Hepatic stellate cell (primary cell): ENCODE measurements at places on chromosomes 1 and 21.

DNA sequence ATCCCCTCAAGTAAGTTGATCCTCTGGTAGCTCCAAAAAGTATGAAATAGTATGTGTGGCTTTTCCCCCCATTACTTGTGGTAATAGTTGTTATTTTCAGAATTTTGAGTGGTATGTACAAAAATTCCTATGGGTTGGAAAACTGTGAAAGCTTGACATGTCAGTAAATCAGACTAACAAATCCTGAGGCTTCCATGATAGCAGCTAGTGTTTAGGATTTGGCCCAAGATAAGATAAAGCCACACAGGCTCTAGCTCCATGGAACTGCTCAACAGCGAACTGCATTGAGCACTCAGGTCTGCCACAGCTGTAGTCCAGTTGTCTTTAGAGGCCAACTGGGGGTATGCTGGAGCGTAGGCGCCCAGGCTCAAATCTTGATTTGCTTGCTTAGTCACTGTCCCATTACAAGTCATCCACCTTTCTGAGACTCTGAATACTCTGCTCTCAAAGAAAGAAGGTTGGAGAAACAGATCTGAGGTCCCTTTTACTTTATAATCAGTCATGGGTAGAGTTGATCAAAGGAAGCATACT lies 28.7 kb downstream of the ATP1A1 start:
- no peak for DNase-seq

DNA sequence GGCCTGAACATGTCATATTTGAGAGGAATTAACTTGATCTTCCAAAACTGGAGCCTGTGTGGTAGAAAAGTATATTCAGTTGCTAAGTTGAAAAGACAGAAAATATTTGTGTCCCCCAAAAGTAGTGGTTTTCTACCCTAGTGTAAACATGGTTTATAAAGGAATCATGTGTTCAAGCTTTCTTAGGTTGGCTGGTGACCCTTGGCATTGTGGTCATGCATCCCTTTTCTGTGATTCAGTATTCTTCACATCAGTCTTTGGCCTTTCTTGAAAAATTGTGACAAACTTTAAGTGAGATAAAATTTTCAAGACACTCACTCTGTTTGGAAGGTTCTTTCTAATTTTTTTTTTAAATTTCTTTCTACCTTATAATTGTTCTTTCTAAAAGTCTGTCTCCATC lies 193.2 kb downstream of the DHRS3 start:
- no peak for DNase-seq

DNA sequence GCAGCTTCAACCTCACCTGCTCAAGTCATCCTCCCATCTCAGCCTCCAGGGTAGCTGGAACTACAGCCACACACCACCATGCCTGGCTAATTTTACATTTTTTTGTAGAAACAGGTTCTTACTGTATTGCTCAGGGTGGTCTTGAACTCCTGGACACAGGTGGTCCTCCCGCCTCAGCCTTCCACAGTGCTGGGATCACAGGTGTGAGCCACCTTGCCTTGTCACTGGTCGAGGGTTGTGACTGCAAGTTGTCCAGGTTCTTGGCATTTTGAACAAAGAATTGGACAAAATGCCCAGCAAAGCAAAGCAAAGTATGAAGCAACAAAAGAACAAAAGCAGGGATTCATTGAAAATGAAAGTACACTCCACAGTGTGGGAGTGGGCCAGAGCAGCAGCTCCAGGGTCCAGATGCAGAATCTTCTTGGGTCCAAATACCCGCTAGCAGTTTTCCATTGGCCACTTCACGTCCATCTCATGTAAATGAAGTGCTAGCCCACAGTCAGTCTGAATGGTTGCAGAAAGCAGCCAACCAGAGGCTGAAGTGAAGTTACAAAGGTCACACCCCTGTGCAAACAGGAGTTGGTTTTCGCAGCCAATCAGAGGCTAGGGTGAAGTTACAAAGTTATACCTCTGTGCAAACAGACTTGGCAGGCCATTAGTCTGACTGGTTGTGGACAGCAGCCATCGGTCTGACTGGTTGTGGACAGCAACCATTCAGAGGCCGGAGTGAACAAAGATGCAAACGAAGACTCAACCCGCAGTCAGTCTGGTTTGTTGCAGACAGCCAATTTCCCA lies 109.5 kb upstream of the KIF26B start:
- DNase-seq = no peak

- no peak for DNase-seq
These were observed 3.4 kb upstream of the POFUT2 start for GRCh38 chr21:45290948-45291612.

- DNase-seq = no peak
These were observed 32.6 kb downstream of the RNF11 start for GRCh38 chr1:51268634-51269033.

DNA sequence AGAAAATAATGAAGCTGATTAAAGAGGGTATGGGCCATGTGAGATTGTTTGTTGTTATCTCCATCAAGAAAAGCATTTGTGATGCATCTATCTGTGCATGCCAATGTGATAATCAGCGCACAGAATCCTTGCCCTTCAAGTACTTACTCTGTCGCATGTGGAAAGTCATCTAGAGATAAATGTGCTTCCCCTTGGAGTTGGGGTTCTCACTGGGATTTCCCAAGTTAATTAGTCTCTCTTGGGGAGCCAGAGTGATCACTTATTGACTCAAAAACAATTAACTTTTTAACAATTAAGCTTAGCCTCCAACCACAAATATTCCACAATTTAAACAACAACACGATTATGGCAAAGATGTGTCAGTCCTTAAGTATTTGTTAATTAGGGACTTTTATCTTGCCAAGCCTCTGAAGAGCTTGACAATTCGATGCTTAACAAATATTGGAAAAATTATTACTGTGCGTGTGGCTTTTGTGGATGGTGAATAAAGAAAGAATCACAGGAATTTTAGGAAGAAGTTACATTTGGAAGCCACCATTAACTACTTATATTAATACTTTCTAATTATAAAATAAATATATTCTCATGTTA lies 17.5 kb downstream of the RHOU start:
- DNase-seq = no peak

- DNase-seq = no peak
These were observed 70.2 kb upstream of the ERRFI1 start for GRCh38 chr1:8096105-8097011.

DNA sequence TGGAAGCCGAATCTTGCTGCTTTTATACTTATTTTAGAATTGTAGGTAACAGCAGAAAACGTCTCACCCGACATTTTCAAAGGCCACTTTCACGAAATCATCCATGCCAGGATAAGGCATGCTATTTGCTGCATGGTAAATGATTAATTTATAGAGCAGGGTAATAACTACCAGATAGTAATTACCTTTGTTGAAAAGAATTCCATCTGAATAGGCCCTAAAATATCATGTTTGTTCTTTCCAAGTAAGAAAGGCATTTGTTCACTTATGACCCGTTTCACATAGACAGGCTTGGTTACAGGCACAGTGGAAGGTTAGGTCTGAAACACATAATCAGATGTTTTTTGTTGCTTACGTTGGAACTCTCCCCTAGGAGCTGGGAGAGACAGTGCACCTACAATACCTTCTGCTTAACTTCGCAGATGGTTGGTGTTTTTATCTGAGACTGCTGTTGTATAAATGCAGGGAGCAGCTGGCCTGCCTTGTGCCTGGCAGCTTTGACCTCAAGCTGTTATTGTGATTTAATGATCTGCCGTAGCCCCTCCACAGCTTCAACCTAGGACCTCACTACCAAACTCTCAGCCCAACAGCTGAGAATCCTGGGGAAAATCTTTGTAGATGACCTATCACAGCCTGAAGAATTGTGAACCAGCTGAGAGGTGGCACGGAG lies 1.6 kb downstream of the SLC44A3 start:
- DNase-seq = no peak

GRCh38 chr21:28294051-28294450 lies 698.6 kb downstream of the LTN1 start:
- peak; percentile 3 for DNase-seq

- DNase-seq = no peak
These were observed 21.2 kb upstream of the CHI3L1 start for GRCh38 chr1:203207751-203208150.

DNA sequence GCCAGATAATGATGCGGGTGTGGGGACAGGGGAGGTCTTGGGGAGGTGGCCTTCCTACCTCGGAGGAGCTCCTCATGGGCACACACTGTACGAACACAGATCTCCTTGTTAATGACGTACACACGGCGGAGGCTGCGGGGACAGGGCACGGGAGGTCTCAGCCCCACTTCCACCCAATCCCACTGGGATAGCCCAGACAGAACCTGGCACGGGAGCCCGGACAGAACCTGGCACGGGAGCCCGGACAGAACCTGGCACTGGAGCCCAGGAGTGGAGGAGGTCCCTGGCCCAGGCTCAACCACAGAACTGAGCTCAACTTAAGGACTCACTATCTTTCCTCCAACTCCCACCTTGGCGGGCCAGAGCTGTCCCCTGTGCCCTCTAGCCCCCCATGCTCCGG lies 5.2 kb downstream of the MFAP2 start:
- DNase-seq = no peak

DNA sequence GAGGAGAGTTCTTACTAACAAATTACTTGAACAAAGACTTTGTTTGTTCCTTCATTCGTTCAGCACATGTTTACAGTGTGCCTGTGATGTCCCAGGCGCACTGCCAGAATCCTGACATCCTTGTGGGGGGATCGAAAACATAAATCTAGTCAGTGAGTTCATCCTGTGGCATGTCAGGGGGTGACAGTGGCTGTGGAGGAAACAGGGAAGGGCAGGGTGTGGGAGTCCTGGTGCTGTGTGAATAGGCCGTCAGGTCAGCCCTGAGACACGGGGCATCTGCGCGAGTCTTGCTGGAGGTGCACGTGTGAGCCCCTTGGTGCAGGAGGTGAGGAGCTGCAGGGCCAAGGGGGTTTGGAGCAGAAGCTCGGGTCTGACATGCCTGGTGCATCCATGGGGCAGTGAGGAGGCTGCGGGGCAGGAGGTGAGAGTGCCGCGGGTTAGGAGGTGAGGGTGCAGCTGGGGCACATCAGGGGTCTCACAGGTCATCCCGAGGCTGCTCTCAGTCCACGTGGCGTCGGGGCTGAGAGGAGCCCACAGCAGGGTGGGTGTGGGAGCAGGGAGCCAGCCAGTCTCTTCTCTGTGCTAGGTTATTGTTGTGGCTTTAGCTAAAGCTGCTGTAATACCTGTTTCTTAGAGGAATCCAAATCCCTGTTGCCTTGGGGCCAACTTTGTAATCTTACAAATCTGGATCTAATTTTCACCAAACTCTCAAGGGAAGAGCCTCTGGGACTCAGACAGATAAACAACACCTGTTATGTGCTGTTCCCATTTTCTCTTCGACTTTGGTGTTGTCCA lies 93.4 kb downstream of the PCBP3 start:
- DNase-seq = no peak

DNA sequence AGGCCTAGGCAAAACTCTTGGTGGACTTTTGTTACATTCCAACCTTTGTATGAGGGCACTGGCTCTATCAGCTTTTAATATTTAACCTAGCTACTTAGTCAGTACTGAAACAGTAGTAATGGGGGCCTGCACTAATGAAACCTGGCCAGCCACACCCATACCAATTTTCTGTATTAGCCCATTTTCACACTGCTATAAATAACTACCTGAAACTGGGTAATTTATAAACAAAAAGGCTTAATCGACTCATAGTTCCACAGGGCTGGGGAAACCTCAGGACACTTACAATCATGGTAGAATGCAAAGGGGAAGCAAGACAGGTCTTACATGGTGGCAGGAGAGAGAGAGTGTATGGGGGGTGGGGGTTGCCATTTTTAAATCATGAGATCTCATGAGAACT lies 245.7 kb upstream of the RGS18 start:
- DNase-seq = no peak

DNA sequence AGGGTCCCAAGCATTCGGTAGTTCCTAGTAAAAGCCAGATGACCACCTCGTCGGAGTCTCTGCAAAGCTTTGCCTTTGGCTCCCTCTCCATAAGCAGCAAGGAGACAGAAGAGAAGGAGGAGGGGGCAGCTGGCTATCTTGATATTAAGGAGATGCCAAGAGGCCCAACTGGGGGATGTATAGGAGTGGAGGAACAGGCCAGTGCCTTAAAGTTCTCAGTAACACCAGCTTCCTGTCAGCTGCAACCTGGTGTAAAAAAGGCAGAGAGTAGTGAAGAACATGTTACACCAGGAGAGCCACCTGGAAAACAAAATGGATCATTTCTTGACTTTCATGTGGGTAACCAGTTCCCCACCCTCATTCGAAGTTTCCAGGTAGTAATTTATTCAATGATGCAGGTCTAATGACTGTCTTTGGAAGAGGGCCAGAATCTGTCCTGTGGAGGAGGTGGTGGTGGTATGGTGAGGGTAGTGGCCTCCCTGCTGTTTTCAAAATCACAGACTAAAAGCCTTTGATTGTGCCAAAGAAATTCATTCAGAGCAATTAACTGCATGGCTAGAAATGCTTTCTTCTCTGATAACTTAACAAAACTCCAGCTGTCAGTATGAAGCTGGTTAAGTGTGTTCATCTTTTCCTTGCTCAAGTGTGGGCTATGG lies 27.3 kb downstream of the TMEM200B start:
- no peak for DNase-seq

- DNase-seq = no peak
These were observed 602 bp upstream of the UFC1 start for GRCh38 chr1:161153176-161153575.

GRCh38 chr21:37904856-37905255 lies 11.4 kb downstream of the KCNJ6 start:
- DNase-seq = no peak

GRCh38 chr1:83961571-83962295 lies 37.2 kb downstream of the TTLL7 start:
- DNase-seq = no peak
